ENCODE measurements at places on chromosomes 4 and X. TPM values are rescaled to one million over a fixed set of nuclear protein-coding genes. Genes with fewer than 3 reads are reported as not detected.

DNA sequence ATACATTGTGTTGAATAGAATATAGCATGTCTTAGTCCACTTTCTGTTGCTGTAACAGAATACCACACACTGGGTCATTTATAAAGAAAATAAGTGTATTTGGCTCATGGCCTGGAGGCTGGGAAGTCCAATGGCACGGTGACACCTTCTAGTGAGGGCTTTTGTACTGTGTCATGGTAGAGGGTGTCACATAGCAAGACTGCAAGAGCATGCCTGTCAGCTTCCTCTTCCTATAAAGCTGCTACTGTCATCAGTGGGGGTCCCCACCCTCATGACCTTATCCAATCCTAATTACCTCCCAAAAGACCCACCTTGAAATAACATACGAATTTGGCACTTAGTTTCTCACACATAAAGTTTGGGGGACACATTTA, 193.2 kb downstream of the PTTG2 start:
- no peak for DNase-seq
- H3K27me3 ChIP-seq: peaks cover 24% of the 10 kb centered on the region
- H3K27ac ChIP-seq: no peak overlapping the region
- peaks cover 39% of the 10 kb centered on the region for H3K4me1 ChIP-seq
- no peaks in the 10 kb centered on the region for H3K36me3 ChIP-seq

GRCh38 chr4:107468812-107469211, 251.2 kb downstream of the PAPSS1 start:
- H3K36me3 ChIP-seq: no peaks in the 10 kb centered on the region
- no peak for DNase-seq
- no peaks in the 10 kb centered on the region for H3K27me3 ChIP-seq

The VCX3B gene
- total RNA-seq: not detected

The HTRA3 gene
- 27.9 TPM for total RNA-seq

The IGSF1 gene
- total RNA-seq: 8.8 TPM
